ENCODE measurements at places on chromosomes 2 and 18.

DNA sequence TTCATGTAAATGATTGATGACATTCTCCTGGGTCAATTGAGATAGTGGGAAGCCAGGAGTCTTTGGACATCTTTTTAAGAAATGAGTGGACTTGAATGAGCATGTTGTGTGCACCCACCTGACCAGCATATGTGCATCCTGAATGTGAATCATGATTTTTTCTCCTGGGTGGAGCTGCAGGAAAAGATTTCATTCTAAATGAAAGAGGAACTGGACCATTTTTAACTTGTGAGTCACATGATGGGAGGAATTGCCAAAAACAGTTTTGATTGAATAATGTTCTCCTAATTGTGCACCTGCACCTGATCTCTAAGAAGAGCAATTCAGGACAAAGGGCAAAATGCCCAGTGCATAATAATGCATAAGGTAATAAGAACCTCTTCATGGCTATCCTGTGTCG lies 32.3 kb downstream of the COPS8 start:
- no peak for DNase-seq

DNA sequence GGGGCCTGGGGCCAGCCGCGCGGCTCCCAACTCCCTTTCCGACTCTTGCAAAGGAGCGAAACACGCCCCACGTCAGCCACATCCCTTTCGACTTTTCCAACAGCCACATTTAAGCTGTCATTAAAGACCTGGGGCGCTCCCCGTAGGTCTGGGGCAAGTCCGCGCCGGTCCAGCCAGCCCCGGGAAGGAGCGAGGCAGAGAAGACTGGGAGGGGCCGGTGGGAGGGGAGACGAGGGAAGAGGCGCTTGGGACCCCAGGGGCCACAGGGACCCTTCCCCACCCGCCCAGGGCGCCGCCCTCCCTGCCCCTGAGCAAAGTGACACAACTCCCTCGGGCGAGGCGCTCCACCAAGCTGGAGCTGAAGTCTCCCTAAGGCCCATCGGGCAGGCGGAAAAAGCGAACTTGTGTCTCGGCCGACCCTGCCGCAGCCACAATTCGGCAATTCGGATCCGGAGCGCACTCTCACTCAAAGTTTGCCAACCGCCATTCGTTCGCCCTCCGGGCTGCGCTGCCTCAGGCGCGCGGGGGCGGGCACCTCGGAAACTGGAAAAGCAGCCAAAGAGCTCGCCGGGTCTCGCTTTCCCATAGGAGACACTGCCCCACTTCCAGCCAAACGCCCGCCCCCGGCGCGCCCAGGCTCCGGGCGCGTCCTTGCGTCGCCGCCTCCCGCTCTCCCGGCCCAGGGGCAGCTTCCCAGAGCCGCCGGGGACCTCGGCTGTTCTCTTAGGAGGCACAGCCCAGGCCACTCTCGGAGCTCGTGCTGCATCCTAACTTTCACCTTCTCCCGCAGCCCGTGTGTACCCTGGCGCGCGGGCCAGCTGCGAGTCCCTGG lies 1.1 kb upstream of the KCTD1 start:
- DNase-seq: peak; percentile 76

DNA sequence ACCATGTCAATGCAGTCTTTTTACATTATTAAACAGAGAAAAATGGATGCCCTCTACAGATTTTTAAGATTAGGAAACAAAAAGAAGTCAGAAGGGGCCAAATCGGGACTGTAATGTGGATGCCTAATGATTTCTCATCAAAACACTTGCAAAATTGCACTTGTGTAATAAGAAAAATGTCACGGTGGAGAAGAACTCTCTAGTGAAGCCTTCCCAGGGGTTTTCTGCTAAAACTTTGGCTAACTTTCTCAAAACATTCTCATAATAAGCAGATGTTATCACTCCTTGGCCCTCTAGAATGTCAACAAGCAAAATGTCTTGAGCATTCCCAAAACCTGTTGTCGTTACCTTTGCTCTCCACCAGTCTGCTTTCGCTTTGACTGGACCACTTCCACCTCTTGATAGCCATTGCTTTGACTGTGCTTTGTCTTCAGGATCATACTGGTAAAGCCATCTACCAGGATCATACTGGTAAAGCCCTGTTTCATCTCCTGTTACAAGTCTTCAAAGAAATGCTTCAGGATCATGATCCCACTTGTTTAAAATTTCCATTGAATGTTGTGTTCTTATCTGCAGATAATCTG lies 226.8 kb downstream of the TNS1 start:
- DNase-seq: no peak

DNA sequence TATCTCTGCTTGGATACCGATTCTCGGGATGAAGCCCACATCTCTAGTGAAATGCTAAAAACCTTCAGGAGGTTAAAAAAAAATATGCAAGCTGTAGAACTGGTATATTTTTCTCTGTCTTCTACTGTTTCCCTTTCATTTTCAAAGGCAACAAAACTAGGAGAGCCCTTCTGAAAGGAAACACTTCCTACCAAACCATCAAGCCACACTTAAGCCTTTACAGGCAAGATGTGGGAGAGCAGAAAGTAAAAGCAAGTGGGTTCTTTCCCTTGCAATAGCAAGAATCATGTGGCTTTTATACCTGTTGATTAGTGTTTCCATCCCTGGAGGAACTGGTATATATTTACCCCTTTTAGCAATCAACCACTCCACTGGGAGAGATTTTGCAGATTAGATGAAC lies 147.9 kb upstream of the ACAA2 start:
- DNase-seq: no peak

- DNase-seq: peak; percentile 30
Observed at GRCh38 chr2:143742581-143742980, 613.4 kb downstream of the ARHGAP15 start.

DNA sequence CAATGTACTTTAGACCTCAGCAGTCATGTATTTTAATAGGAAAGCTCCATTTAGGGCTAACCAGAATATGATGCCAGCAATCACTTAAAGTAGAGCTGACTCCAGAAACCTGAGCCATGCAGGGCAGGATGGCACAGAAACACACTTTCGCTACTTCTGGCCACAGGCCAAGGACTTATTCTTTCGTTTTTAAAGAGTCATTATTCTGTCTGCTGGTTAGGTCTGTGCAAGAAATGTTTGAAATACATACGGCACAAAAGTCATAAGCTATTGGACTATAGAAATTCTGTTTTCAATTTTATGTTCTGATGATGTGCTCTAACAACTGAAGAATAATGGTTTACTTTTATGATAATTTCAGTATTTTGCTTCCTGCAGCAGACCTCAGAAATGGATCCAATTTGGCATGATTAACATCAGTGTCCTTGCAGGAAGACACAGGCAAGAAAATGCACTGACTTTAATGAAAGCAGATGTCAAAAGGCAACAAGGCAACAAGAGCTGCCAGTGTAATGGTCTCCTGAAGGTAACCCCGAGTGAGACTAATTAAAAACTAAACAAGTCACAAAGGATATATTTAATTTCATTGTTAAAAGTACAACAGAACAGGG lies 114.4 kb upstream of the CHRNA1 start:
- peak; percentile 56 for DNase-seq

GRCh38 chr18:10188971-10189810 lies 265.2 kb upstream of the APCDD1 start:
- no peak for DNase-seq

- no peak for DNase-seq
Observed at GRCh38 chr2:230934231-230935129, 9.4 kb upstream of the GPR55 start.

DNA sequence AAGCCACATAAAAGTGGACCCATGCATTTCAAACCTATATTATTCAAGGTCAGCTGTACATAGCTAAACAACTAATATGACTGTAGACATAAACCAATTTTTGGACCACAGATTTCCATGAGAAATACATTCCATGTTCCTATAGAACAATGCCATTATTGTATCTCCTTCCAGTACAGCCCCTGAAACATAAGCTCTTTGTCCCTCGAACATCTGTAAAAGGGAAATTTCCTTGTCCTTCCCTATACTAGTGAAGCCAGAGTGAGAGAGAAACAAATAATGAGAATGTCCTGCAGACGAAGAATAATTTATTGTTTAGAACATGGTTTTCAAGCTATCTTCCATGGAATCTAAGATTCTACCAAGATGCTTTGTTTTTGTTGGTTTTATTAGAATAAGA lies 75.3 kb downstream of the GORASP2 start:
- DNase-seq: no peak

- DNase-seq: no peak
Observed at GRCh38 chr2:46704041-46704440, 211.6 kb downstream of the MCFD2 start.

- no peak for DNase-seq
Observed at GRCh38 chr18:10239991-10240634, 214.3 kb upstream of the APCDD1 start.

GRCh38 chr2:200184748-200185627 lies 121.5 kb upstream of the SPATS2L start:
- DNase-seq: no peak

DNA sequence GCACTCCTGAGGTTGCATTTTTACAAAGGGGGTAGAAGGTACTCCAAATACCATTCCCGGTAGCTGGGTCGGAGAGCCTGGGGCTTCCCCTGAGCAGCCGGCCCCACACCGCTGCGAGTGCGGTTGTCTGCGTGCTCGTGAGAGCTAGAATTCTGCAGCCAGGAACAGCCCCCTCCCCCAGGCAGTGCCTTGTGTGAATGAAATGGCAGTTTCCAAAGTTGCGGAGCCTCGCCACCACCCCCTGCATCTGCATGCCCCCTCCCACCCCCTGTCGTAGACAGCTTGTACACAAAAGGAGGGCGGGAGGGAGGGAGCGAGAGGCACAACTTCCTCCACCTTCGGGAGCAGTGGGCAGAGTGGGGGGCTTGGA lies 1.1 kb downstream of the MYCN start:
- DNase-seq: no peak

DNA sequence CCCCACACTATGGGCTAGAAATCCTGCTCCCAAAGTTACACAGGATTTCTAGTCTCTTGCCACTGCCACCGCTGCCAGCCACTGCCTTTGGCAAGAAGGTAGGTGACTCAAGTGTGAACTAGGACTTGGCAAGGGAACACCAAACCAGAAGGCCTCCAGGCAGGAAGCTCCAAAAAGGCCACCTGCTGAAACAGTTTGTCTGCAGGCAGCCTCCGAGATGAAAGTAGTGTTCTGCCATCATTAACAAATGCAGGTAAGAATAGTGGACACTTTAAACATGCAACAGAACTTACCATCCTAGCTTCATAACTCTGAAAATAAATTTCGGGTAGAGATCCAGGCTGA lies 3.9 kb downstream of the ANKRD44 start:
- DNase-seq: no peak

DNA sequence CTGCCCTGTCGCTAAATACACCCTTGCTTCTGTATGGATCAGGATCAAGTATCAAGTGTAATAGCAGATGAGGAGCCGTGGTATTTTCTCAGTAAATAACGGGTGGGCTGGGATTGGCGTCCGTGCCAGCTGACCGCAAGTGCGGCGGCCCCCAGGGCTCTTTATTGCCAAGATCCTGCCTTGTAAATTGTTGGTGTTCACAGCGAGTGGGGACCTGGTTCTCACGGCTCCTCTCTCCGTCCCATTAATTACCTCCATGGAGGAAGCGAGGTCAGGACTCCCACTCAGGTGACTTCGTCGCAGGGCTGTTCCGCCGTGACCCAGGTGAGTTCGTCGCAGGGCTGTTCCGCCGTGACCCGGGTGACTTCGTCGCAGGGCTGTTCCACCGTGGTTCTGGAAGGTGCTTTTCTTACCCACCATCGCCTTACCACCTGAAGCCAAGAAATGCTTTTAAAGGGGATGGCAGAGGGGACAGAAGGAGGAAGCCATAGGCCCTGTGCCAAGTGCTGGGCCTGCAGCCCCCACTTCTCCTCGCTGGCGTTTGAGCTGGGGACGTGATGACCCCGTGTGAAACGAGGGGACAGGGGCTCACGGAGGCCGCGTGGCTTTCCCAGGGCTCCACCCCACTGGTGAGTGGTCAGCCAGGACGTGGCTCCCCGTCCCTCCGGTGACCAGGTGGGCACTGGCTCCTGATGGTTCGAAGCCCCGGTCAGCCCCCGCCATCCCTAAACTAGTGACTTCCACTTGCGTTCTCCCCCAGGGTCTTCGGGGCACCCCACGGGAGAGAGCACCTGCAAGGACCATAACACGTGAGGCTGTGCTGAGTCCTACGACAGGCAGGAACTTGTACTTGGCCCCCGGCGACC lies 118.4 kb downstream of the TWIST2 start:
- no peak for DNase-seq

DNA sequence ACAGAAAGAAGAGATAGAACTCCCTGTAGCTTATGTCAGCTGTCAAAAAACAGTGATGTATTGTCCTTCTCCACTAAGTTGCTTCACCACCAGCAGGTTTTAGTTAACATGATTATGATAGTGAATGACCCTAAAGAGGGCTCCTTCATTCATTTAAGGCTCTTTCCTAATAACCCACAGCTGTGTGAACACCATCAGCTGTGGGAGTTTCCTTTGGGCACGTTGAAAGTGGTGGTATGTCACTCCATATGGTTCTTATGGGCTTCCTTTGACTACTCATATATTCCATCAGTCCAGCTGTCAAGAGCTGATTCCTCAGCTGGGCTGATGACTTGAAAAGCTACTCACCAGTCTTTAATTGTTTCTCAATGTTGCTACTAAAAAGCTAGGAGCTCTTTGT lies 210.3 kb downstream of the UBE2E3 start:
- no peak for DNase-seq

DNA sequence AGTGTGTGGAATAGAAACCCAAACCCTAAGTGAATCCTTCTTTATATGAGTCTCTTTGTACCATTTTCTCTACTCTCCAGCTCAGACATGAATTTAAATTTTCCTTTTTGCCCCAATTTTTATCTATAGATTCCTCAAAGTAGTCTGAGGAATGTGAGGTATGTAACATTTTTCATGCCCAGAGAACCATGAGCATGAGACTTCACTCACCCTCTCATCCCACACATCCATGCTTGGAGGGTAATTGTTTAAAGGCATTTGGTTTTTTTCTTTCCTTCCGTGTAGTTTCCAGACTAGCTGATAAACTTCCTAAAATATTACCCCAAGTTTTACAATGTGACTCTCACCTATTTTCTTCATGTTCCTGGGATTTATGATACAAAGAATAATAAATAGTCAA lies 2056.8 kb upstream of the CELF4 start:
- DNase-seq: peak; percentile 26

DNA sequence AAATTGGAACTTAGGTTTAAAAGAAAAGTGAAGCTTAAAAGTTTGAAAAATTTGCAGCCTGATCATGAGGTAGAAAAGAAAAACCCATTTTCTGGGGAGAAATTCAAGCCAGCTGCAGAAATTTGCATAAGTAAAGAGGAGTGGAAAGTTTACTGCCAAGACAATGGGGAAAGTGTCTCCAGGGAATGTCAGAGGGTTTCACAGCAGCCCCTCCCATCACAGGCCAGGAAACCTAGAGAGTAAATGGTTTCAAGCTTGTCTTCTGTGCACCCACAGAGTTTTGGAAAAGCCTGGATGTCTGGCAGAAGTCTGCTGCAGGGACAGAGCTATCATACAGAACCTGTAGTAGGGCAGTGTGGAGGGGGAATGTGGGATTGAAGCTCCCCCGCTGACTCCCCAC lies 254.0 kb upstream of the FSIP2 start:
- DNase-seq: no peak

GRCh38 chr2:235049069-235049468 lies 97.3 kb downstream of the SH3BP4 start:
- no peak for DNase-seq

DNA sequence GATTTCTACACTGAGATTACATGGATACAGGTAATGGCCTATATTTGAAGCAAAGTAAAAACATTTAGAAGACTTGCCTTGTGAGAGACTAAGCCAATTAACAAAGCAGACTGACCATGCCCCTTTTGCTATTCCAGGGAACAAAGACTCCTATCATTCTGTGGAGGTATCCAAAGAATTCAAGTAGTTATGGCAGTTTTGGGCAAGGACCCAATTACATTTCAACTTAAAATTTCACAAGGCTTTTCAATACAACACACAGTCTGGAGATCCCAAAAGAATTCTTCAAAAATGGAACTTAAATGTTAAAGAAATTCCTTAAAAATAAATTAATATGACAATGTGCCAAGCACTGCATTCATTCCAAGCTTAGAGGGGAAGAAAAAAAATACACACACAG lies 109.2 kb upstream of the CHRNA1 start:
- DNase-seq: peak; percentile 52
